ENCODE measurements at places on chromosomes 12 and 14. TPM values are rescaled to one million over a fixed set of nuclear protein-coding genes. Genes with fewer than 3 reads are reported as not detected.

GRCh38 chr12:128690641-128691040 is 133.1 kb downstream of the SLC15A4 start:
- no peak for DNase-seq

GRCh38 chr12:126791122-126791521 is 1475.8 kb upstream of the TMEM132C start:
- H3K4me1 ChIP-seq: peaks cover 9% of the 10 kb centered on the region
- no peak overlapping the region for H3K4me3 ChIP-seq
- H3K27ac ChIP-seq: no peak overlapping the region

- no peak overlapping the region for H3K4me3 ChIP-seq
- no peak overlapping the region for H3K27ac ChIP-seq
- no peaks in the 10 kb centered on the region for H3K36me3 ChIP-seq
- H3K27me3 ChIP-seq: no peaks in the 10 kb centered on the region
- DNase-seq: no peak
Measured at GRCh38 chr12:45577844-45578399, 151.6 kb upstream of the ARID2 start.

The GARIN6 gene
- not detected for polyA plus RNA-seq
